Peyer's patch (tissue), 4 donors: ENCODE measurements at places on chromosomes 1 and 21. TPM values are rescaled to one million over a fixed set of nuclear protein-coding genes. Genes with fewer than 3 reads are reported as not detected.

C4BPA gene
- 0.67 TPM for total RNA-seq

DENND2C gene
- total RNA-seq = 17.3 TPM

SV2A gene
- 0.70 TPM for total RNA-seq

SPATA46 gene
- not detected for total RNA-seq

SH3BGR gene
- not detected for total RNA-seq

RXRG gene
- total RNA-seq = not detected

S1PR1 gene
- 3.0 TPM for total RNA-seq

PLA2G2A gene
- 501 TPM for total RNA-seq

IGFN1 gene
- total RNA-seq = not detected

B4GALT2 gene
- 28.9 TPM for total RNA-seq

GRCh38 chr1:165842671-165843129, 15.3 kb downstream of the UCK2 start:
- DNase-seq = no peak

DNA sequence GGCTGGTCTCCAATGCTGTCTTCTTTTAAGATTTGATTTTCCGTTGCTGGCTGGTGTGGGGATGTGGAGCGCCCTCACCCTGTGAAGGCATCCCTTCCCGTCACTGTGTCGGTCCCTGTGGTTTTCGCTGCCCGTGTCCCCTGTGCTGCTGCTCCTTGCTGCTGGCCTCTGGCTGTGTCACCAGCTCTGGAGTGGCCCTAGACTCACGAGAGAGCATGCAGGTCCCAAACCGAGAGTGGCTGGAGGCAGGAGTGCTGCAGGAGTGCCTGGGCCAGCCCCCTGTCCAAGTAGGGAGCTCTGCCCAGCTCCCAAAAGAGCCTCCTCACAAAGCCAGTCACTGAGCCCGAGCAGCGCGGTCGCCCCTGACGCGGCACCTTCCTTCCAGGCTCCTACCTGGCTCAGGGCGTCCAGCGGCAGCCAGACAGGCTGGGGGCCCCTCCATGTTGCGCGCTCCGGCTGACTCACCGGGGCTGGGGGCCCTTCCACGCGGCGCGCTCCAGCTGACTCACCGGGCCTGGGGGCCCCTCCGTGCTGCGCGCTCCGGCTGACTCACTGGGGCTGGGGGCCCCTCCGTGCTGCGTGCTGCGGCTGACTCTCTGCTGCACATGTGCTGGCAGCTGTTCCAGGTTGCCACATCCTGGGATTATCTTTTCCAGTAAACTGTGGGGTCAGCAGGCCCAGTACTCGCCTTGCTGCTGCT, 106.7 kb upstream of the COL6A1 start:
- peak; percentile 56 for DNase-seq

DNA sequence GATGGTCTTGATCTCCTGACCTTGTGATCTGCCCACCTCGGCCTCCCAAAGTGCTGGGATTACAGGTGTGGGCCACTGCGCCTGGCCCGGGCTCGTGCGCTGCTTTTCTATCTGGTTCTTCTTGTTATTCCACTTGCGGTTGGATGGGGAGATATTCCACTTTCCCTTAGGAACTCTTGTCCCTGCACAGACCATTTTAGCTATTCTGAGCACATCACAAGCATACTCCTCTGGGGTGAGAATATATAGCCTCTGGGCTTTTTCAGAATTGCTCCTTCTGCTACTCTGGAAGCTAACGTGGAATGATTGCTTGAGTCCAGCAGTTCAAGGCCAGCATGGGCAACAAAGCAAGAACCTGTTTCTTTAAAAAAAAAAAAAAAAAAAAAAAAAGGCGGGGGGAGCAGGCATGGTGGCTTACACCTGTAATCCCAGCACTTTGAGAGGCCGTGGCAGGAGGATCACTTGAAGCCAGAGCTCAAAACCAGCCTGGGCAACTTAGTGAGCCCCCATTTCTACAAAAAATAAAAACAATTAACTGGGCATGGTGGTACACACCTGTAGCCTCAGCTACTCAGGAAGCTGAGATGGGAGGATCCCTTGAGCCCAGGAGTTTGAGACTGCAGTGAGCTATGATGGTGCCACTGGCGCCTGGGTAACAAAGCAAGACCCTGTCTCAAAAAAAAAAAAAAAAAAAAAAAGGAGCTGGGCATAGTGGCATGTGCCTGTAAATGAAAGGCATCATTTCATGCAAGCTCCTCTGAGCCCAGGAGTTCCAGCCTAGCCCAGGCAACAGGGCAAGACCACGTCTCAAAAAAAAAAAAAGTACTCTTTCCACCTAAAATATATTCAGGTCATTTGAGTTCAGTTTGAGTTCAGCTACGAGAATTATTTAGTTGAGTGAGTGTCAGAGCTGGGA, 11.8 kb upstream of the PGD start:
- DNase-seq = no peak

DNA sequence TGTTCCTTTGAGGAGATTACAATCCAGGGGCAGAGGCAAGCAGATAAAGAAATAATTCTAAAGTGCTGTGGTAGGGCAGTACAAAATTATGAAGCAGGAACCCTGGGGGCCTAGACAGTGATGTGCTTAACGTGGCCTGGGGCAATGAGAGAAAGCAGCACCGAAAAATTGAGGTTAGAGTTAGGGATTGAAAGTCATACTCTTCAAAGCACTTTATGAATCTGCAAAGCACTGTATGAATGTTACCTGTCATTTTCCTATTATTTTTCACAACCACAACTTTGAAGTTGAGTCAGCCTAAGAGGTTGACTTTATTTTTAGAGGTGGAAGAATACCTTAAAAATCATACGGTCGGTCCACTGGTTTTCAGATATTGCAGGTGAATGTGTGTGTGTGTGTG, 183.4 kb upstream of the NFIA start:
- DNase-seq = no peak

- DNase-seq = no peak
These were observed 12.8 kb downstream of the EIF2B3 start for GRCh38 chr1:44973645-44974044.

GRCh38 chr1:203703586-203703985, 61.4 kb upstream of the LAX1 start:
- DNase-seq = no peak

- DNase-seq = no peak
These were observed 42.1 kb downstream of the DYRK1A start for GRCh38 chr21:37408464-37409193.

DNA sequence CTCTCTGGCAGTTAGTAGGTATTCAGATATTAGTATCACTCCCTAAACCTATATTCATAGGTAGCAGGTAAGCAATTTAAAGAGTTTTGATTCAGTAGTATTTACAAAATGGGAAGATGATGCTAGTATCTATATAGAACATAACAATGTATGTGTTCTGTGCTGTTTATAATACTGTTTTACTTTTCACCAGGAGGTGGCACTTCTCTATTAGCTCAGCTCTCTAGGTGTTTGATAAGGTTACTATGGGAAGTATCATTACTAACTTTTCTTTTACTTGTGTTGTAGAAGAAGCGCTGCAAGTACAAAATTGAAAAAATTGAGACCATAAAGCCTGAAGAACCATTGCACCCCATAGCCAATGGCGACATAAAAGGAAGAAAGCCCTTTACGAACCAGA, 49.4 kb upstream of the FASLG start:
- no peak for DNase-seq

DNA sequence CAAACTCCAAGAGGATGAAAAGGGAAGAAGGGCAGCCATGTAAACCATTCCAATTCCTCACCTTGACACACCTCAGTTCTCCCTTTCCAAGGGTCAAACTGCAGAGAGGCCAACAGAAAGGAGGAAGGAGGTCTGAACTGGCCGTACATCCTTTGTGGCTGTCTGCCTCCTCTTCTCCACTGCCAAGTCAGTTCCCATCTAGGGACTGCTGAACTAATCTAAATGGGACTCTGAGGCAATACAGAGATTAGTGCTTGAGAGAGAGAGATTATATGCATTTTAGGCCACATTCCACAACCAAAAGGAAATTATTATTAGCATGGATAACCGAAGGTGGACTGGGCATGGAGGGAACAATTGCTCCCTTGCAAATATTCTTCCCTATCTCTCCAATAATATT, 2.7 kb downstream of the ARHGEF11 start:
- no peak for DNase-seq

- no peak for DNase-seq
These were observed 249.9 kb downstream of the LRRIQ3 start for GRCh38 chr1:73948055-73948454.

GRCh38 chr1:198153804-198154203, 3.0 kb upstream of the NEK7 start:
- DNase-seq = no peak

DNA sequence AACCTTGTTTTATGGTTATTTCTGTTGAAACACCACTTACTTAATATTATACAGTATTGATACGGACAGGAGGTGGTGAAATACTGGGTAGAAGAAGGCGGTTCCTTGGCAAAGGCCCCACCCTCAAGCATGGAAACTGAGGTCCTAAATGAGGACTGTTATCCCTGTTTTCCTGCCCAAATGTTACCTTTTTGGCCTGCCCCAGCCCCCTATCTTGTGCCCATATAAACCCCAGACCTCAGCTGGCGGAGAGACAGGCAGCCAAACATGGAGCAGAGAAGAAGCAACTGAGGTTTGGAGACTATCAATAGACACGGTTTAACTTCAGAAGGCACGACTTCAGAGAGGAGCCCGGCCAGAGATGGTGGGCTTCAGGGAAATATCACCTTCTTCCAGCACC, 640.1 kb downstream of the PTPRU start:
- no peak for DNase-seq

DNA sequence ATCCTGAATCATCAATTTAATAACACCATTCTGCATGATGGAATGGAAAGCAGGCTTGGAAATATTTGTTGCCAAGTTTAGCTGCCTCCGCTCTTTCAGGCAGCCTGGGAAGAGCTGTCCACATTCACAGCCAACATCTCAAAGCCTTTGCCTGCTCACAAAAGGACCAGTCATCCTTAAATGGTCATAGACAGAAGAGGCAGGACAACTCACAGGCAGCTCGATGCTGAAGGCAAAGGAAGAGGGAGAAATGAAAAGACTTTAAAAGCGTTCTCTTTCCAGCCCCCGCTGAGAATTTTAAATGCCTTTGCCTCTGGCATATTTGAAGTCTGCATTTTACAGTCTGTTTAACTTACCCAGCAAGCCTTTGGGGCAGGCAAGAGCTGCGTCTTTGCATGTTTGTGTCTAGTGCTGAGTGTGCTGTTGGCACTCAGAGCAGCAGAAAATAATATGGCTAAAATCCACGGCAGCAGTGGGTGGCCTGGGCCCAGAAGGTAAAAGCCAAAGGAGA, 68.9 kb downstream of the NMNAT2 start:
- no peak for DNase-seq

- no peak for DNase-seq
These were observed 71.2 kb downstream of the DAP3 start for GRCh38 chr1:155759966-155760630.

DNA sequence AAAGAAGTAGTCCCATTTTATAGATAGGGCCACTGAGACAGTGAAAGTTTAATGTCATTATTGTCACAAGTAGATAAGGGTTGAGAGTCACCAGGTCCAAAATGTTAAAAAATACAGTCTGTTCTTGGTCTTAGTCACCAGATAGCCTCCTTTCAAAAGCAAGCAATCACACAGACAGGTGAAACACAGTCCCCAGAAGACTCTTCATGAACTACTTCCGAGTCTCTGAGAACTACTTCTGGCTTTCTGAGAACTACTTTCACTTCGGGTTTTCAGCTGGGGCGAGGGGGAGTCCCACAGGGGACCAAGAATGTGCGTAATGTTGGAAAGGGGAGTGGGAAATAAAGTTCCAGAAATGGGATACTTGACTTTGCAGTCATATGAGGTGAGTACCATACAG, 143.2 kb downstream of the HHIPL2 start:
- DNase-seq = no peak

GRCh38 chr21:31543191-31543590, 116.3 kb upstream of the SOD1 start:
- DNase-seq = no peak

- no peak for DNase-seq
These were observed 529.3 kb downstream of the MATN1 start for GRCh38 chr1:30194046-30194619.

GRCh38 chr21:35925497-35925896, 134.8 kb downstream of the SETD4 start:
- DNase-seq = no peak

DNA sequence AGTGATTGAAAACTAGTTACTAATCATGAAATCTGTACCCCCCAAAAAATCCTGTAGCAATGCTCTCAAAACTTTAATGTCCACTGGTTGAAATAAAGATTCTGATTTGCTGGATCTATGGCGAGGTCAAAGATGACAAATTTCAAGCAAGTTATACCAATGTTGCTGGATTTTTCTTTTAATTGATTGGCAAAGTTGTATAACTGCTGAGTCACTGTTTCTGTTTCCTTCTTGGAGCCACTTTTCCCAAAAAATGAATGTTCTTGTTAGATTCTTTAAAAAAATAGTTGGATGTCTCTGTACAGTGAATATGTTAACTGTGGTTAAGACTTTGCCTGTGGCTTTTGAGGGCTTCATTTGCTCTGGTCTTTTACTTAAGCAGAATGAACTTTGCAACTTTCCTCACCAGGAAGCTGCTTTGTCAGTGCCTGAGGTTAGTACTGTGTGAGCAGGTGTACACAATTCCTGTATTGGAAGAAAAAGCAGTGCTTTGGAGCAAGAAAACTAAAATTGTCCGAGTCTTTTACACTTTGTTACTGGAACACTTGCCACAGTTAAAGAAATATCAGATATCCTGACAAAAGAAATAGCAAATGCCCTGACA, 1211.9 kb downstream of the MRPL39 start:
- DNase-seq = no peak

DNA sequence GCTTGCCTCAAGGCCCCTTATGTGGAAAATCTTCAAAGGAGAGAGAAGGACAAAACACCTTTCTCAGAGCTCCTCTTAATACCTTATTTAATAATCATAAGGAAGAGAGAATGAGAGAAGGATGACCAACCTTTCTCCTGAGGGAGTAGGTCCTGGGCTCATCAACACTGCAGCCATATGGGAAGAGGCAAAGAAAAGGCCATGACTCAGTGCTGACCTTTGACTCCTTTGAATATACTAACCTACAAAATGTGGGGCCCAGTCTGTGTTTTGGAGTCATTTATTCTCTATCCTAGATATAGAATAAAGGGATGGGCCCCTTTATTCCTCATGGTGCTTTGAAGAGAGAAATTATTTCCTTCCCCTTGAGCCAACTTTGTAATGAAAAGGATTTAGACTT, 38.3 kb downstream of the CAMSAP2 start:
- no peak for DNase-seq

GRCh38 chr1:24322470-24323177, 3.5 kb downstream of the GRHL3 start:
- DNase-seq = no peak

GRCh38 chr1:208450958-208451357, 206.8 kb upstream of the PLXNA2 start:
- no peak for DNase-seq
